ENCODE measurements at places on chromosomes 1 and 21. TPM values are rescaled to one million over a fixed set of nuclear protein-coding genes. Genes with fewer than 3 reads are reported as not detected.

Gene TM2D1
- total RNA-seq: 40.2 TPM

Gene LCE2C
- not detected for total RNA-seq

Gene KIAA1614
- total RNA-seq: 12.7 TPM

Gene NPL
- 2.5 TPM for total RNA-seq

Gene ADAMTSL4
- 3.2 TPM for total RNA-seq
